CD8-positive, alpha-beta memory T cell (primary cell): ENCODE measurements at places on chromosomes 2 and 18.

DNA sequence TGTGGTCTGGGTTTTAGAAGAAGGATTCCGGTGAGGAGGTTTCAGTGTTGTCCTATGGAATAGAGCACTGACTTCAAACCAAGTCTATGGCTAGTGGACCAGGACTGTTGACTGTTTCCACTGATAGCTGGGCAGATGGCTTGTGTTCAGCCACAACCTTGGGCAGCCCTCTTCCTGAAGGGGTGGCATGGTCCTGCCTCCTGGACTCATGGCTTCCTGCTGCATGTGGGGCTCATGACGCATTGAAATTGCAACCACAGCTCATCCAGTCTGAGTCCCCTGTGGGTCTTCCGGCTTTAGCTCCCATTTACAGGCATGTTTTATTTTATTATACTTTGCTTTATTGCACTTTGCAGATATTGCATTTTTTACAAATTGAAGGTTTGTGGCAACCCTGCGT lies 105.0 kb downstream of the B3GNT2 start:
- DNase-seq, result no peak
- H3K4me1 ChIP-seq, result peaks cover 47% of the 10 kb centered on the region
- no peaks in the 10 kb centered on the region for H3K36me3 ChIP-seq

GRCh38 chr2:133054297-133054696 lies 384.3 kb upstream of the LYPD1 start:
- H3K36me3 ChIP-seq, result no peaks in the 10 kb centered on the region
- H3K4me3 ChIP-seq, result no peak overlapping the region
- H3K27ac ChIP-seq, result no peak overlapping the region
- no peaks in the 10 kb centered on the region for H3K27me3 ChIP-seq
- no peaks in the 10 kb centered on the region for H3K4me1 ChIP-seq

- DNase-seq, result no peak
- peaks cover 11% of the 10 kb centered on the region for H3K4me1 ChIP-seq
- H3K27ac ChIP-seq, result peak overlapping the region; percentile 51
- H3K27me3 ChIP-seq, result no peaks in the 10 kb centered on the region
- H3K4me3 ChIP-seq, result peak overlapping the region; percentile 56
- H3K36me3 ChIP-seq, result no peaks in the 10 kb centered on the region
Observed at GRCh38 chr2:69742322-69742952, 503 bp downstream of the ANXA4 start.

GRCh38 chr18:62486290-62486964 lies 36.4 kb upstream of the ZCCHC2 start:
- no peak overlapping the region for H3K4me3 ChIP-seq
- no peaks in the 10 kb centered on the region for H3K36me3 ChIP-seq
- no peaks in the 10 kb centered on the region for H3K27me3 ChIP-seq
- no peaks in the 10 kb centered on the region for H3K4me1 ChIP-seq
- no peak for DNase-seq

DNA sequence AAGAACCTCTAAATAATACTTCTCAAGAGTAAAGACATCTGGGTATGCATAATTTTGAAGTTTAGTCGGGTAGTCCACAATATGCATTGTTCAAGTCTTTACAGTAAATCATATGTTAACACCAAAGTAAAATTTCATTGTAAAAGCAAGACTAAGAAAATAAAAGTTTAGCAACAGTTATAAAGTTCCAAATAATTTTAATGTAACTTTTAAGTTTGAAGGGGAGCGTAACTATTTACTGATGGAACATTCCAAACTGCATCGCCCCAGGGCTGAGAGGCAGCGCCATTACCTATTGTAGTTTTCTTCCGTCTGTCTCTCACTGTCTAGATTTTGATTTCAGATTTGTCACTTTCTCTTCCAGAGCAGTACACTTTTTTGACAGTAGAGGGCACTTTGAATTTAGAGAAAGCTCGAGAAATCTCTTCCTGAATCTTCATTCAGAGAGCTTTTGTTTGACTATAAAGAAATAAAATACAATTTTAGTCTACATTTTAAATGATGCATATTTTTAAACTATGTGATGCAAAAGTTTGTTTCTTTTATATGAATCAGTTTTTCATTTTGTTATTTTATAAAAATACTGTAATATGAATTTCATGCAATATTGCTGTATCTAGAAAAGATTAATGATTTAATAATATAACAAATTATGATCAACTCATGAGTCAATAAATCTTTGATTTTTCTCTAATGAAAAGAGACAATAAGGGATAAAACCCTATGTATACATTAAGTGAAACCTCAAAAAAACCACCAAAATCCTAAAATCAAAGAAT lies 389.8 kb downstream of the FIGN start:
- no peak overlapping the region for H3K27ac ChIP-seq
- no peaks in the 10 kb centered on the region for H3K27me3 ChIP-seq
- H3K36me3 ChIP-seq, result no peaks in the 10 kb centered on the region
- H3K4me1 ChIP-seq, result no peaks in the 10 kb centered on the region
- no peak overlapping the region for H3K4me3 ChIP-seq
- DNase-seq, result no peak

GRCh38 chr2:109185338-109185737 lies 56.3 kb downstream of the SH3RF3 start:
- H3K27me3 ChIP-seq, result no peaks in the 10 kb centered on the region
- no peak for DNase-seq
- H3K27ac ChIP-seq, result no peak overlapping the region
- no peaks in the 10 kb centered on the region for H3K36me3 ChIP-seq

GRCh38 chr2:221203125-221203524 lies 369.0 kb downstream of the EPHA4 start:
- no peaks in the 10 kb centered on the region for H3K4me1 ChIP-seq
- H3K36me3 ChIP-seq, result no peaks in the 10 kb centered on the region
- DNase-seq, result no peak
- H3K4me3 ChIP-seq, result no peak overlapping the region

- H3K27me3 ChIP-seq, result no peaks in the 10 kb centered on the region
- DNase-seq, result no peak
- no peak overlapping the region for H3K4me3 ChIP-seq
- H3K36me3 ChIP-seq, result no peaks in the 10 kb centered on the region
Observed at GRCh38 chr2:72744049-72744448, 81.8 kb downstream of the EXOC6B start.

GRCh38 chr2:197254776-197255530 lies 55.6 kb downstream of the ANKRD44 start:
- H3K36me3 ChIP-seq, result no peaks in the 10 kb centered on the region
- no peaks in the 10 kb centered on the region for H3K27me3 ChIP-seq
- H3K27ac ChIP-seq, result peak overlapping the region; percentile 36
- H3K4me3 ChIP-seq, result peak overlapping the region; percentile 49
- H3K4me1 ChIP-seq, result peaks cover 84% of the 10 kb centered on the region
- no peak for DNase-seq
